Activated T-helper 1 cell treated with anti-CD3 and anti-CD28 coated beads, Interleukin-2, amount 50 U/mL, for 16 hours (primary cell): ENCODE measurements at places on chromosomes 16 and 17.

DNA sequence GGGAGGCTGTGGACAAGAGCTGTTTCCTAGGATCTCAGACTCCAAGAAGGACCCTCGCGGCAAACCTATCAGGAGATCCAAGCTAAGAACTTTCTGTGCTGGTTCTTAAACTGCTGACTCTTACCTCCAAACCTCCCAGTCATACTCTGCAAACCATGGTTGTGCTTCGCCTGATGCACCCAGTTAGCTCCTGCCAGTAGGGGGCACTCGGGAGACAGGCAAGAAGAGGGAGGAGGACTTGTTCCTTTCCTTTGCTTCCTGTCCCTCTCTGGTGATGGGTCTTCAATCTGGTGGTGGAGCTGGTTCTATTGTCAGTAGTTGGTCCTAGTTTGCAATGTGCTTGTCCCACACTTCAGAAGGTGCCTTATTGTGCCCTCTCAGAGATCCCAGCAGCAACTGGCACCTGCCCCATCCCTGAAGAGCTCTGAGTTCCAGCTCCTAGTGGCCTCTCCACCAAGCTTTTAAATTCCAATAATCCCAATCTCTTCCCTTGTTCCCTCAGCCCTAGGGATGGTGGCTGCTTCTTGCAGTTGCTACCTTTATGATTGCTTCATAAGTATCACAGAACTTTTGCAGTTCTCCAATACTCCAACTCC lies 113.5 kb upstream of the RPL38 start:
- DNase-seq: no peak

GRCh38 chr16:24753437-24753836 lies 24.0 kb downstream of the TNRC6A start:
- DNase-seq: no peak

DNA sequence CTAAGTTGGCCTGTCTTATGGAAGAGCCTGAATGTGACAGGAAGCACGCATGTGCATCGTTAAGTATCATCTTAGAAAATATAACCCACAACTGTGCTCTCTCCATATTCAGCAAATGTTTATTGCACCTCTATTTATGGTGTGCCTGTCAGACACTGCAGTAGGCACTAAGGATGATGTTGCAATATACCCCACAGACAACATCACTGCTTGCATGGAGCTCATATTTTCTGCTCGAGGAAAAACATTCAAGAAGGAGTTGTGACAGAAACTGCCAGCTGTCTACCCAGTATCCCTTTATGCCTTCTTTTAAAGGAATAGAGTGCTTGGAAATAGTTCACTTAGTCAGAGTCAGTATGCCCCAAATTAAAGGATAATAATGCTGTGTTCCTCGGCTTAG lies 132.3 kb upstream of the RBFOX1 start:
- DNase-seq: no peak

- DNase-seq: no peak
Observed at GRCh38 chr16:51762081-51762996, 611.3 kb upstream of the SALL1 start.

GRCh38 chr16:24980077-24980793 lies 34.9 kb downstream of the ARHGAP17 start:
- no peak for DNase-seq

DNA sequence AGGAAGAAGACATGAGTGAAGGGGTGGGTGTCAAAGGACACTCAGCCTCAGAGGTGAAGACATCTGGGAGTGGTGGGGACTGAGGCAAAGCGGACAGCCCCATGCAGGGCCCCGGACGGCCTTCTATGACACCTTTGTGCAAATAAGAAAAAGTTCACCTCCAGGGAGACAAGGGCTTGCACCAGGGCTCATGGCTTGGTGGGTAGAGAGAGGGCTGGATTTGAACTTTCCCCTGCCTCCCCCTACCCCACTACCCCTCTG lies 30.5 kb downstream of the LRRC75A start:
- DNase-seq: no peak

DNA sequence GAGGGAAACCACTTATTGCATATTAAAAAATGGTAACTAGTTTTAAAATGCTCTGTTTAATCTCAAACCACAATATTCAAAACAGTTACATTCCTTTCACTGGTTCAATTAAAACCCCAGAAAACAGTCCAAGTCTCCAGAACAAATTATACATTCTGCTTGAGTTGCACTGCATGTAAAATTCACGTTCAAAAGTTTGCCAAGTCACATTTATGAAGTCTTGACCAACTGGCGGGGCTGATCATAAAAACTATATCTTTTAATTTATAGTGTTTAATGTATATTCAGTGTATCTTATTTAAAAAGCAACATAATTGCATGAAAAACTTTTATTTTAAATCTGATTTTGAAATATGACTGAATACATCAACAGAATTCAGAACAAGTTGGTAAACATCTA lies 25.0 kb downstream of the CPPED1 start:
- DNase-seq: no peak

GRCh38 chr16:67163999-67164558 lies 466 bp upstream of the HSF4 start:
- no peak for DNase-seq

GRCh38 chr17:69919789-69920188 lies 155.2 kb upstream of the KCNJ16 start:
- no peak for DNase-seq

DNA sequence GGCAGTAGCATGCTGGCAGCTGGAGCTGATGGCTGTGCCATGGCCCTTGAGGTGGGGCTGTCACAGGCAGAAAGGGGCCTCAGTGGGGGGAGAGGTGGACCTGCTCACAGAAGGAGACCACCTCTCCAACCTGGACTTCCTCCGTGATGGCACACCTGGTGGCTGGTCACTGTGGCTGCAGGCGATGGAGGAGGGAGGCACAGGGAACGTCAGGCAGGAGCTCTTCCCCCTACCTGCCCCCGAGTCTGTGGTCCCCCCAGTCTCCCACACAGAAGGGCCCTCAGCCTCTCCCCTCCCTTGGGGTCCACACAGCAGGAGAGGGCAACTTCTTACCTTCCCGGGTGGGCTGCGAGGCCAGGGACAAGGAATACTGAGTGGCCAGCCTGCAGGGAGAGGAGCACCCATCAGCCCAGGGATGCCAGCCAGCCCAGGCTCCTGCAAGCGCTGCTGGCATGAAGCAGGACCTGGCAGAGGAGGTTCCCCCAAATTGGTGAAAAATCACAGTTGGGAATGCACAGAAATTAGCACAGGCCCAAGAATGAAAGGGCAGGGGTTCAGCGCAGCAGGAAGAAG lies 96.5 kb downstream of the GOSR1 start:
- no peak for DNase-seq

DNA sequence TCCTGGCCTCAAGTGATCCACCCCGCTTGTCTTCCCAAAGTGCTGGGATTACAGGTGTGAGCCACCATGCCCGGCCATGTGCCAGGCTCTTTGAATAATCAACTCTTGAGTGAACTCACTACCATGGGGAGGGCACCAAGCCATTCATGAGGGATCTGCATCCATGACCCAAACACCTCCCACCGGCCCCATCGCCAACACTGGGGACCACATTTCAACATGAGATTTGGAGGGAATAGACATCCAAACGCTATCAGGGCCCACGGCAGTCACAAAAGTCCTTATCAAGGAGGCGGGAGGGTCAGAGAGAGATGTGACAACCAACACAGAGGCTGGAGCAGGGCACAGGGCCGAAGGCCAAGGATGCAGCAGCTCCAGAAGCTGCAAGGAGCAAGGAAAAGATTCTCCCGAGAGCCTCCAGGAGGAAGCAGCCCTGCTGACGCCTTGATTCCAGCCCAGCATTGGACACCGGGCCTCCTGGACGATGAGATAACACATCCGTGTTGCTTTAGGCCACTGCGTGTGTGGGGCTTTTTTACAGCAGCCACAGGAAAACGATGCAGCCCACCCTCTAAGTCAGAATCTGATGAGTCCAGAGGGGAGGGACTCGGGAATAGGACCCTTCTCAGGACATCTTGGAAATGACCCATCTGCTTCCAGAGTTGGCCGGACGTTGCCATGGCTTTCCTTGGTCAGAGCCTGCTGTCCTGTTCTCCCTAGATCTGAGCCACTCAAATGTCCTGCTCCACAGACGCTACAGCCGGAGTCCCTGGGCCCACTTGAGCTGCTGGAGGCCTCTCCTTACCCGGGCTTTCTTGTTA lies 47.3 kb upstream of the CMIP start:
- DNase-seq: no peak

- no peak for DNase-seq
Observed at GRCh38 chr17:68089881-68090280, 54.3 kb downstream of the KPNA2 start.

GRCh38 chr17:31443386-31443785 lies 51.9 kb downstream of the RAB11FIP4 start:
- DNase-seq: no peak

DNA sequence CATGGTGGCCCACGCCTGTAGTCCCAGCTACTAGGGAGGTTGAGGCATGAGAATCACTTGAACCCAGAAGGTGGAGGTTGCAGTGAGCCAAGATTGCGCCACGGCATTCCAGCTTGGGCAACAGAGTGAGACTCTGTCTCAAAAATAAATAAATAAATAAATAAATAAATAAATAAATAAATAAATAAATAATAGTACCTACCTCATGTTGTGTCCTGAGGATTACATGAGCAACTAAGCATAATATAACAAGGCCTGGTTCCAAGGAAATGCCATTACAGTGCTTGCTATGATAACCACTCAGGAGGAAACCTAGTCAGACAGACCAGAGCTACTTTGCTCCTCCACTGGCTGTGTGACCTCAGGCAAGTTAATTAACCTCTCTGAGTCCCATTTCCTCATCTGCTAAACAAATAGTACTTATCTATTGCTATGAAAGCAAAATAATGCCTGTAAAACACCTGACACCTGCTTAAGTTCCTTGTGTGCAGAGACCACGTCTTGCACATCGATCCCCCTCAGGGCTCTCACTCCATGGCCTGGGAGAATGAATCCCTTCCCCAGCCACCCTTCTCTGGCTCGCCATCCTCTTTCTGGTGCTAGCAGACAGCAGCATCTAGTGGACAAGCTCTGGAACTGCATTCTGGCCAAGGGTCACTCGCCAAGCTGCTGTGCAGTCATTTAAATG lies 7.5 kb downstream of the EPOP start:
- DNase-seq: peak; percentile 35

GRCh38 chr17:4326112-4326511 lies 40.4 kb downstream of the UBE2G1 start:
- no peak for DNase-seq

DNA sequence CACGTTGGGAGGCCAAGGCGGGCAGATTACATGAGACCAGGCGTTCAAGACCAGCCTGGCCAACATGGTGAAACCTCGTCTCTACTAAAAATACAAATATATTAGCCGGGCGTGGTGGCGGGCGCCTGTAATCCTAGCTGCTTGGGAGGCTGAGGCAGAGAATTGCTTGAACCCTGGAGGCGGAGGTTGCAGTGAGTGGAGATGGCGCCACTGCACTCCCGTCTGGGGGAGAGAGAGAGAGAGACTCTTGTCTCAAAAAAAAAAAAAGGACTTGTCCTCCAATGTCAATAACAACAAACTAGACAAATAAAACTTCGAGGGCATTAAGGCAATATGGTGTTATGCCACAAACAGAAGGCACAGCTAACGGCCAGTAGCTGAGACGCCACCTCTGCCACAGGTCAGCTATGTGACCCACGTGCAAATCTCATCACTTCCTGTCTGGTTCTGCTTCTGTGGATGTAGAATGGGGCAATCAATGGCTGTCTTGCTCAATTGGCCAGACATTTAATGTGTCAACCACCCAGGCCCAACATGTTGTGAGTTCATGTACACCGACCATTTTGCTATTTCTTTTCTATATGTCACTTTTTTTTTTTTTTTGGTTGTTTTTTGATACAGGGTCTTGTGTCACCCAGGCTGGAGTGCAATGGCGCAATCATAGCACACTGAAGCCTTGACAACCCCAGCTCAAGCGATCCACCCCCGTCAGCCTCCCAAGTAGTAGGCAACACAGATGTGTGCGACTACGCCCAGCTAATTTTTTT lies 834 bp upstream of the TXNDC11 start:
- DNase-seq: no peak

DNA sequence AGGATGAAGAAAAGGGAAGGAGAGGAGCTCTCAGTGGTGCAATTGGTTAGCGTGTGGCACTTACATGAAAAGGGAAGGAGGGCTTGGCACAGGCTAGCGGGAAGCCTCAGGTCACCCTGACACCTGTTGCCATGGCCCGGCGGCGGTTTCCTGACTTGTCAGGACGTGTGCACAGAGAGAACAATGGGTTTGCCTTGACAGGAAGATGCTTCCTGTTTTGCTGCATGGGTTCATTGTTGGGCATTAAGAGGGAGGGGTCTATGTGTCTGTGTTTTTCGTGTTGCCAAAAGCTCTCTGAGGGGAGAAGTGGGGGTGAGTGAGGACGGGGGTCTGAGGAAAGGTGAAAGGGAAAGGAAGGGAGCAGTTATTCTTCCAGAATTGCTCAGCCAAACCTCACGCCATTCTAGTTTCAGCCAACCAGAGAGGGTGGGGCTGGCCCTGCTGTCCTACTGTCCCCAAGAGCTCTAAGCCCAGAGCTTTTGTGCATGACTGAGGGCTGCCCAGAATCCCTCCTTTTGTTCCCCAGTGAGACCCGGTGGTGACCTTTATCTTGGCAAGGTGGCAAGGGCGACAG lies 17.1 kb upstream of the CCR7 start:
- peak; percentile 50 for DNase-seq

GRCh38 chr16:14232106-14232864 lies 161.2 kb downstream of the MRTFB start:
- DNase-seq: no peak

- no peak for DNase-seq
Observed at GRCh38 chr16:81469710-81470535, 25.3 kb downstream of the CMIP start.

- DNase-seq: no peak
Observed at GRCh38 chr17:38693700-38694329, 11.3 kb upstream of the MLLT6 start.

DNA sequence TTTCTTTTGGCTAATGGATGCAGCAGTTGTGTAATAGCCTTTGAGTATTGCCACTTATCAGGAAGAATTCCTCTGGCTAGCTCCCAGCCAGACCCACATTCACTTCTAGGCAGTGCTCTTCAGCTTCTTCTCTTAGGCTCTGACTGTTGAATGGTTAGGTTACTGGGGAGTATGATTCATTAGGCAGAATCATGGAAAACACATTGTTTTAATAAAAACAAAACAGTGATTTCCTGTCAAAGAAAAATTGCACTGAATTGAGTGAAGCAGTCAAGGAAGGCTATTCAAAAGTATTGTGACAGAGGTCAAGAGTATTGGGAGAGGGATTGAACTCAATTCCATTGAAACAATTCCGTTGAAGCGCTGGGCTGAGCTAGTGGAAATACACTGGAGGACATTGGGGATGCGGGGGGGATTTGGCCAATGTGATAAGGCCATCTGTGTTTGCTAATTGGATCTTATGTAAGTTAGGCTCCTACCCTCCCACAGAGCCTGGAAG lies 68.0 kb downstream of the CNTNAP4 start:
- DNase-seq: no peak

GRCh38 chr16:66845791-66846221 lies 1.6 kb downstream of the CA7 start:
- DNase-seq: no peak

DNA sequence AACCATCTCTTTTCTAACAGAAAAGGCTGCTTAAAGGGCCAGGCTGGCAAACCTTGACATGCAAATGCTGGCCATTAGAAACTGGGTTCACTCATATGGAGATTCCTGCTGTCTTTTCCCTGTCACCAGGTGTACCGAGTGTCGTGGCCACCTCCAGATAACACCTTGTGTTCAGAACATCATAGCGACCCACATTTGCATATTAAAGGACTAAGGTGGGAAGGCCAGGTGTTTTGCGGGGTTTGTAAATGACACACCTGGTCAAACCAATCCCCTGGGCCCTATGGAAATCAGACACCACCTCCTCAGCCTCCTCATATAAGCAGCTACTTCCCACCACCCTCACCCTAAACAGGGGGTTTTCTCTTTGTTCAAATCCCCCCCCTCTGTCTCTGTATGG lies 2.5 kb upstream of the AIPL1 start:
- no peak for DNase-seq
